ENCODE measurements at places on chromosomes 16 and 17.

DNA sequence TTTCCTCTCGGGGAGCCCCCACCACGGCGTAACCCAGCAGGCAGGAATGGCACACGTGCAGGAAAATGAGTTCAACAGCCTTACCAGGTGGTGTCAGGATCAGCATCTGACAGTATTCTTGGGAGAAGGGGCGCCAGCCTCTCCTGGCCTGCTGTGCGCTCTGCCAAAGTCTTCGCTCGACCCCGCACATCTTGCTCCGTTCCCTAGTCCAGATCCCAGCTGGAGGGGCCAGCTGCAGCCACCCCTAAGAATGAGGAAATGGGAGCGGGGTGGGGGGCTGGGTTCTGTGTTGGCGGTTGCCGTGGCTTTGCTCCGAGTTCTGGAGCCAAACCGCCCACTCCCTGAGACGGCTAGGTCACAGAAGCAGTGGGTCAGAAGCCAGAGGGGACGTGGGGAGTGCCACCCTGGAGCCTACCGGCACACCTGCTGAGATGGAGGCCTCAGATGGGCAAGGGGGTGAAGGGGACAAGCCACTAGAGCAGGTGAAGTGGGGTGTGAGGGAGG is at the start of gene CHCT1:
Gene CHCT1, plus strand, starts transcription at position 328 of the 504 bp plus-strand sequence. Its CDS starts 104 bp downstream, at position 432.
- peak; percentile 78 for DNase-seq

DNA sequence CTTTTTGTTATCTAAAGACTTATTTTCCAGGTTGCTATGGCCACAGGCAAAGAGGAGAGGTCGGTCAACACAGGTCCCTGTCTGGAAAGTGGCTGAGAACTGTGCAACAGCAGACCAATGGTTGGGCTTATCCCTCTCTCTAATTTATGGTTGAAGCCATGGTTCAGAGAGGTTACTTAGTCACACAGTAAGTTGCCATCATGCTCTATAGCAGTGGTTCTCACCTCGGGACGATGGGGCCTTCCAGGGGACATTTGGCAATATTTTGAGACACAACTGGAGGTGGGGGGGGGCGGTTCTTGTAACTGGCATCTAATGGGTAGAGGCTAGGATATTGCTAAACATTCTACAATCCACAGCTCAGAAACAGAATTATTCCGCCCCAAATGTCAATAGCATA is 842 bp upstream of the LDAF1 start:
- DNase-seq = no peak

- DNase-seq = peak; percentile 39
Measured at GRCh38 chr16:86975445-86975844, 341.7 kb downstream of the C16orf95 start.

DNA sequence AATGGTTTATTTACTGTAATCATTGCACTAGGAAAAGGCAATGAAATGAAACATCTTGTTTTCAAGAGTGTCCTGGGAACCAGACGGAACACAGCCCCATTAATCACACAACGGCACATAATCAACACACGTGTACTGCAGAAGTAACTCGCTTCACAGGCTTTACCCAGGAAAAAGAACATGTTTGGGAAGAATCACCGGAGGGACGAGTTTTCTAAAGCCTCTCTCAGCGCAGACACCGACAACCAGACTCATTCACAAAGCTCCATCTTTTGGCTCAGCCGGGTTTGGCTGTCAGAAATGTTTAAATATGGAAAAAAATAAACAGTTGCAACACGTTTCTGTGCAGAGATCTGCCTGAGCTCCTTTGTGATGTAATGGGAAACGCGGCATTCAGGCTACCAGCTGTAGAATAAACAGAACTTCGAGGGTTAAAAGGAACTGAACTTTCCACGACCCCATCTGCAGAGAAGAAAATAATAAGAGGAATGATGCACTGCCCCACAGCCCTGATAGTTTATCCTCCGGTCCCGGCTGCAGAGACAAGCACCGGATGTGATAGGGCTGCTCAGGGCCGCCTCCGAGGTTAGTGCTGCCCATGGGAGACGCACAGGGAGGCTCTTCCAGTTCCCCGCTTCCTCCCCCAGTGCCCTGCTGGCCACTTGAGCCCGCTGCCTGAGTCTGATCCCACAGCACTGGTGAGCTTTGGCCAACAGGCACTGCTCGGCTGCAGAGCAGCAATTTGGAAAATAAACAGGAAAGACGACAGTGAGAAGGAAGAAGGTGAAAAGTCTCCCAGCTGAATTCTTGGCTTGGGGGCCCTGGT is 119.8 kb downstream of the HIC1 start:
- DNase-seq = peak; percentile 92

DNA sequence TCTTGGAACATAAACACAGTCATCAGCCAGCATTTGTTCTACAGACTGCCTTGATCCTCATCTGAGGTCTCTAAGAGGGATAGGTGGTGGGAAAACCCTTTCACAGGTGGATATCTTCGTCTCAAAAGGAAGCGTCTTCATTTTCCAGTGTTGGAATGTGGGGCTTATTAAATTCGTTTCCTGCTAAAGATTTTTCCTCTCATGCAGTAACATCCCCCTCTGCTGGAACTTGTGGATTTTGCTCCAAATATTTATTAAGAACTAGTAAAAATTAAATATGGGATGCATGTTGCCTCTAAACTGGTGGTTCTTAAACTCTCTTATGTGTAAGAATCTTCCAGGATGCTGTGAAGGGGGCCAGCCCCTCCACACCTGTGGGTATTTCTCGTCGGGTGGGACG is 20.1 kb upstream of the MLYCD start:
- DNase-seq = peak; percentile 6

GRCh38 chr16:22787466-22788192 is 26.3 kb upstream of the HS3ST2 start:
- DNase-seq = peak; percentile 97

DNA sequence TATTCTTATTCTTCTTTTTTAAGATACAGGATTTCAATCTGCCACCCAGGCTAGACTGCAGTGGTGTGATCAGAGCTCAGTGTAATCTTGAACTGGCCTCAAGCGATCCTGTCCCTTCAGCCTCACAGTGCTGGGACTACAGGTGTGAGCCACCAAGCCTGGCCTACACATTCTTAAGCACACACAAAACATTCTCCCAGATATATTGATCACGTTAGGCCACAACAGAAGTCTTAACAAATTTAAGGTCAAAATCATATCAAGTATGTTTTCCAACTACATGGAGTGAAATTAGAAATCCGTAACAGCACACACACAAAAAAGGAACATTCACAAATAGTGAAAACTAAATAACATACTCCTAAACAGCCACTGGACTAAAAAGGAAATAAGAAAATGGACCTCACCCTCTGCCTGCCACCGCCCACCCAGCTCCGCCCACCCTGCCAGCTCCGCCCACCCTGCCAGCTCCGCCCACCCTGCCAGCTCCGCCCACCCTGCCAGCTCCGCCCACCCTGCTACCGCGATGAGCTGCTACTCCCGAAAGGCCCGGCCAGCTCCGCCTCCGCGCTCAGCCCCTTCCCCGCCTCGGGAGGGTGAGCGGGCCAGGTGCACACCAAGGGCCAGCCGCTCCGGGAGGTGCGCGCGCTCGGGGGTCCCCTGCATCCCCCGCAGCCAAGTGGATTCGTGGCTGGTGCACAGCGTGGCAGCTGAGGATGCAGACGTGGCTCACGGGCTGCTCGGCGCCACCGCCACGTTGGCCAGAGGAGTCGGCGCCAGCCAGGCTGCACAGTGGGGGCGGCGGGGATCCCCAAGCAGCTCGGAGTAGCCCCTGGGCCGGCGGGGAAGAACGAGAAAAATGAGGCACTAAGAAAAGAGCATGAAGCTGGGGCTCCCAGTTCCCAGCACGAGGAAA is 41.2 kb downstream of the C16orf87 start:
- peak; percentile 55 for DNase-seq

- DNase-seq = no peak
Measured at GRCh38 chr17:14304222-14304772, 3.4 kb downstream of the HS3ST3B1 start.

DNA sequence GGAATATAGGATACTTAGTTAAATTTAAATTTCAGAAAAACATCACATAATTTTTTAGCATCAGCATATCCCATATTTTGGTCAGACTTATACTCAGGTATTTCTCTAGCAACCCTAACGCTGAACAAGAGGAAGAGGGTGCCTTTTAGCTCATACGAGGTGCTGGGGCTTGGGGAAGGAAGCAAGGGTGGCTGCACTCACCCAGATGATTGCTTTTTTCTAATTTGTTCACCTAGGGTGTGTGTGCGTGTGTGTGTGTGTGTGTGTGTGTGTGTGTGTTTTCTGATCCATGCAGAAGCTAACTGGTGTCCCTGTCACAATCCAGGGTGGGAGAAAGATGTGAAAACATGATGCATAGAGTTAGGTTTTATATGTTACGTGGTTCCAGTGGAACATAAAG is 81.2 kb downstream of the WNT3 start:
- no peak for DNase-seq

DNA sequence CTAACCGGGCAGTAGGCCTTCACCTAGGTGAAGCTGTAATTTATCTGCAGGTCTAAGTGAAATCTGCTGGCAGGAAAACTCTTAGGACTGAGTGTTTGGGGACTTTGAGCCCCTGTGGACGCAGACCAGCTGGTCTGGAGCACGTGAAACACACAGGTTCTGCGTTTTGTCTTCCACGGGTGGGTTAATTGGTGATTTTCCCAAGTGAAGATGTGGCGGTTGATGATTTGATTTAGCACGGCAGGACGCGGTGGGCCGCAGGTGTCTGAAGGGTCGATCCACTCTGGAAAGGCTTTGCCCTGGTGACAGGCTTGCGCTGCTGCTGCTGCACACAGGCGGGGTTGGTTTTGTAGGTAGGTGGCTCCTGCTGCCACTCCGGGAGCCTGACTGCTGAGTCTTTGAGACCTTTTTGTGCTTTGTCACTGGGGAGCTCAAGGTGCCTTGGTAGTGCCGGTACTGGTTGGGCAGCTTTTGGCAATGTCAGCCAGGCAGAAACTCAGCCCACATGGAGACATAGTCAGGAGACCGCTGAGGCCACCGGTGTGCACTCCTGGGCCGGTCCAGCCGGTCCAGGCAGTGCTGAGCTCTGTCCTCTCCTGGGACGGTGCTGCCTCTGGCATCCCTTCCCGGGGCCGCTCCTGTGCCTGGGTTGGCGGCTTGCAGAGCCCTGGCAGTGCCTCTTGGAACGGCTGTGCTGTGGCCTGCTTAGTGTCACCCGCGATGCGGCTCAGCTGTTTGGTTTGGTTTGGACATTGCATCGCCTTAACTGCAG is 2.3 kb downstream of the BAIAP2 start:
- peak; percentile 9 for DNase-seq

DNA sequence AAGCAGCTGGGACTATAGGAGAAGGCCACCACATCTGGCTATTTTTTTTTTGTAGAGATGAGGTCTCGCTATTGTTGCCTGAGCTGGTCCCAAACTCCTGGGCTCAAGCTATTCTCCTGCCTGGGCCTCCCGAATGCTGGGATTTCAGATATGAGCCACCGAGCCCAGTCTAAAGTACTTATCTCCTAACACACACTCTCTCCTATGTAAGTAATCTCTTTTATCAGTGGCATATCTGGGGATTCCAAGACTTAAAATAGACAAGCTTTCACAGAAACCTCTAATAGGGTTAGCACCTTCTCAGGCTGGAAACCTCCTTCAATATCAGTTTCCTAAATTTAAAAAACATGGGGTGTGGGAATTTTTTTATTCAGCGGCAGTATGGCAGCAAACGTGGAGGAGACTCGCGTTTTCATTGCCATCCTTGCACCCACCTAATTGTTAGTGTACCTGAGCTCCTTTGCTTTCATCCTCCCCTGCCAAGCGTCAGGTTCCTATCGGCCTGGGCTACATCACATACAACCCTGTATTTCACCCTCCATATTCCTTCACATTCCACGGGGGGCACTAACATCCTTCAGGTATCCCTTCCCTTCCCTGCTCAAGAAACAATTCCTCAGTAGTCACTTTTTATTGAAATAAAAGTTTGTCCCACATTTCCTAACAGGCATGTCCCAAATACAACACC is 1.1 kb downstream of the EZH1 start:
- DNase-seq = no peak

DNA sequence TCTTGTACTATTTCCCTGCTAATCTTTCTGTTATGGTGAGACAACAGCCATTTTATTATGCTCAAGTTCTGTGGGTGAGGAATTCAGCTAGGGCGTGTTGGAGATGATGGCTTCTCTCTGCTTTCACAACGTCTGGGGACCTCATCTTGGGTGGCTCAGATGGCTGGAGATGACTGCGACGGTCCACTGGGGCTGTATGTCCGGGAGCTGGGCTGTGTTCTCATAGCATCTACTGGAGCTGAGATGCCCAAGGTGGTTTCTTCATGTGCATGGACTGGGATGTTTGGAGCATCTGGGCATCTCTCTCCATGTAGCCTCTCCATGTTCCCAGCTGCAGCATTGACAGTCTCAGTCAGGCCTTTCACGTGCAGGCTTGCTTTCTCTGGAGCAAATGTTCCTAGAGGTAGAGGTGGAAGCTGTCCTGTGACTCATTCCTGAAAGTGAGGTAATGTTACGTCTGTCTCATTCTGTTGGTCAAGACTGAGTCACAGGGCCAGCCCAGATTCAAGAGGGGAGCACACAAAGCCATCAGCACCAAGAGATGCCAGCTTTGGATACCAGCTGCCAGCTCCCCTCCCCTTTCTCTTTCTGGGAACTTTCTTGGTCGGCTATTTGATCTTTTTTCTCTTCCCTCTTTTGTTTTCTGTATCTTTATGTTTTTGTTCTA is 96.2 kb downstream of the RAP1GAP2 start:
- DNase-seq = peak; percentile 33

GRCh38 chr17:71942626-71943025 is 178.2 kb upstream of the SOX9 start:
- peak; percentile 77 for DNase-seq

GRCh38 chr16:49782405-49782804 is 73.5 kb downstream of the ZNF423 start:
- no peak for DNase-seq

GRCh38 chr17:19755821-19756510 is 7.9 kb upstream of the ALDH3A1 start:
- DNase-seq = no peak

DNA sequence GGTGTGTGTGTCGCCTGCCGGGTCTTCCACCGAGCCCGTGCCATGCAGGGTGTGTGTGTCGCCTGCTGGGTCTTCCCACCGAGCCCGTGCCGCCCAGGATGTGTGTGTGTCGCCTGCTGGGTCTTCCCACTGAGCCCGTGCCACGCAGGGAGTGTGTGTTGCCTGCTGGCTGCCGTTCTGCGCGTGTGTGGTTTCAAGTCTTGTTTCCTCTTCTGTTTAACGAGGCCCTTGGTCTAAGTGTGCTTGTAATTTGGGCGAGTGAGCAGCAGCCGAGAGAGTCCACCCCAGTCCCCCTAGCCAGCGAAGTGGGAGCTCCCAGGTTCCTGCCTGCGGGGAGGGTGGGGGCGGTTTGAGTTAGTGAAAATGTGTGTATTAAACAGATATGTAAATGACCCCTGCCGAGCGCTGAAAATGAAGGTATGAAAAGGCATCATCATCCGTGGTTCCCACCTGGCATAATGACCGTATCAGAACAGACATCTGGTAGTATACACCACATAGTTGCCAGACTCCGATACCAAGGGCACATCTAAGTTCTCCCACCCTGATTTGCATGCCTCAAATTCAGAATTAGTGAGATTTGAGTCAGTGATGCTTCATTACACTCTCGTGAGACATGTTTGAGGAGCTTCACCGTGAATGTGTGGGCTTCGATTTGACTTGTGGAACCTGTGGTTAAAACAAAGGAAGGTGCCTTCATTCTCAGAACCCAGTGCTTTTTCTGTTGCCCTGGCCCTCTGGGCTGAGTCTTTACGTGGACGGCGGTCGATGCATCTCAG is 114.5 kb upstream of the CHMP6 start:
- DNase-seq = peak; percentile 77
